Renal pelvis (tissue), 12 donors: ENCODE measurements at places on chromosomes 3 and 15.

DNA sequence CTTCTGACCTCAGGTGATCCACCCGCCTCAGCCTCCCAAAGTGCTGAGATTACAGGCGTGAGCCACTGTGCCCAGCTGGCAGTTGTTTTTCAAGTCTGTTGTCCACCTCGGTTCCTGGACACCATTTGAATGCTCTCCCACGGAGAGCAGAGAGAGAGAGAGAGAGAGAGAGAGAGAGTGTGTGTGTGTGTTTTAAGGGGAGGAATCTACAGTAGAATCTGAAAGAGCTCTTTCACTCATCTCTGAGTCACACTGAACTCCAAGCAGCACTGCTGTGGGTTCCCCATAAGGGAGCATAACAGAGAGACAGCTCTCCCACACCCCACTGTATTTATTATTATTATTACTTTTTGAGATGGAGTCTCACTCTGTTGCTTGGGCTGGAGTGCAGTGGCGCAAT is 156.6 kb downstream of the RPLP1 start:
- DNase-seq: no peak

DNA sequence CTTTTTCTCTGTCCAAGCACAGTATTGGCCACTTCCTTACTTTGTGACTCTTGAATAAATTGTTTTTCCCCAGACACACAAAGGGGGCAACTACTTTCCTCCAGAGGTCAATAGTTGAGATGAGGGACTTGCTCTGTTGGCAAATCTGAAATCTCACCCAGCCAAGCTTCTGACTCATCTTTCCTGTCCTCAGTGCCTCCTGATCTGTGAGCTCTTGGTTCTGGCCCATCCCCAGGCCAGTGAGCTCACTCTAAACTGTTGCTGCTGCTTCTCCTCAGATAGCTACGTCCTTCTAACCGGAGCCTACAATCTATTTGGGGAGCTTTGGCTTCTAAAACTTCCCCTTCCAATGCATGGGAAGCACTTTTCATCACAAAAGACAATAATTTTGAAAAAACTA is 50.0 kb upstream of the NMD3 start:
- no peak for DNase-seq

DNA sequence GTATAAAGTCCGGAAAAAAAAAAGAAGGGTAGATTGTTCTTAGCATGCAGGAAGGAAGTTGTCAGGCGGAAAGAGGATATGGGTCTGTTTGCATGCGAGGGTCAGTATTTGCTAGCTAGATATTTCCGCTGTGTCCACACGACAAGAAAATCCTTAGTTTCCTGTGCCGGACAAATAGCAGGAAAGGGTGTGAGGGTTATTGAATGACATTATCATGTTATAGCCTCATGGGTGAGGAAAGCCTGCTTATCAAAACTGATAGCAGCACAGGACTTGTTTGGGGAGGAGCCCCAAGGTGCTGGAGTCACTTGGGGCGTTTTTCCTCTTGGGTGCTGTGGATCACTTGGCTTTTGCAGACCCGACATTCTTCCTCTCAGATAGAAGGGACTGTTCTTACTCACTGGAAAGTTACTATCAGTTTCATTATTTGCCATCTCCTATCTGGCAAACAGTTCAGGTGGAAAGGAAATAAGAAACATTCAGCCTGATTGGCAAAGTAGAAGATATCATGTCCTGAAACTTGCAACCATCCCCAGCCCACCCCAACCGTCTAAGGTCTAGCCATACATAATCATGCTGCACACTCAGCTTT is 127.2 kb upstream of the DPH6 start:
- no peak for DNase-seq

DNA sequence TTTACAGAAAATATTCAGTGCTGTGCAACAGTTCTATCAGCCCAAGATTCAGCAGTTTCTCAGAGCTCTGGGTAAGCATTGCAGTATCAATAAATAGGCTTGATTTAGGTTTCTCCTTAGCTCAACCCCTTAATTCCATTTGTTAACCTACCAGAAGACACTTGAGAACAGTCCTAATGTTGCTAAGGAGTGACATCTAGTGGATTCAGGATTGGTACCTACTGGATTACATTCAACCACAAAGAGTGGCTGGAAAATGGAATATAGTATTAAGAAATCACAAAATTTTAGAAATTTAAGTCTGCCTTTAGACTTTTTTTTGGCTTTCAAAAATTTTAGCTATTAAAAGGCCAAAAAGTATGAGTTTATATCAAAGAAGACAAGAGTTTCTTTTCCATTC is 34.7 kb downstream of the POLG start:
- DNase-seq: no peak

DNA sequence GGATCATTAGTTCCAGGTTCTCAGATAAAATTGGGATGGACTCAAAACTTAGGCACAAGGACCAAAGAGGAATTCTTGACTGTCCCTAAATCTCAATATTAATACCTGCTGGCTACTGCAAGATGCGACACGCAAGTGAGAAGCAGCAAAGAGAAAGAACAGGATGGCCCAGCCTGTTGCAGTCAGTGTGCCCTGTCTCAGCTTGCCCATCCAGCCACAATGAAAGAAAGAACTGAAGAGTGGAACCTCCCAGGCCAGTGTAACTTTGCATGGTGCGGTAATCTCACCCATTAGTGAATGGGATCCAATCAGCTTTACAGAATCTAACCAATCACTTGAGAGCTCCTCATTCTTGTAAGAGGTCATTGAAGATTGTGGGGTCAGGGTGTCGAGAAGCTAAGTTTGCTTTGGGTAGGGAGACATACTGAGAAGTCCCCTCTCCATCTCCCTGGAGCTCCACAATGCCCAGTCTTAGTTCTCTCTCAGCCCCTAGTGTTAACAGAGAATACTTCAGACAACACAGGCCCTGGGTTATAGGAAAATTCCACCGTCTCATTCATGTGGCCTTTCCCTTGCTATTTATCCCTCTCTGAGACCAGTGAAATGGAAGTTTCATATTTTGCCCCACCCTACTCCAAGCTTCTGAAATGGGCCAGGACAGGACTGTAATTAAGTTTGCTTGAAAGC is 3.2 kb upstream of the SLC9A9 start:
- DNase-seq: no peak

DNA sequence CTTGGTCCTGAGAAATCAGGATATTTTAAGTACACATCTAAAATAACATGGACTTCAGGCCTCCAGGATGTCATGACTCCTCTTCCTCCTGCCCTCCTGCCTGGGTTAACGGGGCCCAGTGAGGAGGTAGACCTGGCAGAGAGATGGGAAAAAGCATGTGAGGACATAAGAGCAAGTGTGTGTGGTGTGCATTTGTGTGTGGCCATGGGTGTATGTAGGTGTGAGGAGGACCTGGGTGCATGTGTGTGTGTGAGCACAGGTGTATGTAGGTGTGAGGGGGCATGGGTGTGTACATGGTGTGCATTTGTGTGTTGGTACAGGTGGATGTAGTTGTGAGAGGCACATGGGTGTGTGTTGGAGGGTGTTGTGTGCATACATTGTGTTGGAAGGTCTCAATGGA is 105.4 kb downstream of the EPHB1 start:
- DNase-seq: no peak

GRCh38 chr3:11982341-11982941 is 21.7 kb upstream of the SYN2 start:
- DNase-seq: no peak

DNA sequence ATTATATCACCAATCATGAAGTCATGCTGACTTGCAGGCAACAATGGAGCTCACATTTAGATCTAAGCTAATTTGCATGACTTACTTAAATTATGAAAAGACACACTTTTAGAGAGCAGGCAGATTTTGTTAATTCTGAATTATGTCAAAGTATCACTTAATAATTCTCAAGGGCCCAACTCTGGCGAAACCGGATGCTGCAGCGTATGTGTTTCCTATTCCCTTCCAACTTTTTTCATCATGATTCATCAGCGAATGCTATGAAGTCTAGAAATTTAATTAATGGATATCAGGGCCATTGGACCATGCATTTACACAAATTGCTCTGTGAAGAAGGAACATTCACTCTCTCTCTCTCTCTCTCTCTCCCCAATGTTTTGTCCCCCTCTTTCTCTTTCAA is 63.5 kb upstream of the GOLGA8A start:
- no peak for DNase-seq

- no peak for DNase-seq
Observed at GRCh38 chr3:114508208-114508607, 214.4 kb downstream of the TIGIT start.

DNA sequence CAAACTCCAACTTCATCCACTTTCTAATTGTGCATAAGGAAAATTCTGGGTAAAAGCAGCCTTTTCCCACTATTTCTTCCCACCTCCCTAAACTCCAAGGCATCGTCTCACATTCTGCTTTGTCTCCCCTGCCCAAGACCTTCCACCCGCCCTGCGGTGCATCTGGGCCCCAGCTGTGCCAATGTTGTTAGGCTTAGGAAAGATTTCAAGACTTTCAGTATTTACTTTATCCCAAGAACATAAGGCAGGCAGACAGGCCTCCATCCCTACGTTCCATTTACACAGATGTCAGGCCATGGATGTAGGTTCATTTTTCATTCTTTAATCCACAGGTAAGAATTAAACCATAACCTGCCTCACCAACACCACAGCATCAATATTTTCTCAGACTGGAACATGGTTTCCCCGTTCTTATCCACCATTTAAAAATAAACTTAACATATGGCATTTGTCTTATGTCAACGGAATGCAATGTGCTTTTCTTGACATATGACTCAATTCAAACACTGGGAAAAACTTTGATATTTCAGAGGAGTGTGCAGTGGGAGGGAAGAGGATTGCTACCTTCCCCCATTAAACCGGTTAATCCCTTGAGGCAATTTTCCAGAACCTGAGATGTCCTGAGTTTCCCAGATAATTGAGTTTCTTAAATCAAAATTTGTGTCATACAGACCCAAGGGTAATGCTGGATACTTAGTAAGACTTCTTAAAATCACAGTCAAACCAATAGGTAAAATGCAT is 238.0 kb upstream of the LRIG1 start:
- DNase-seq: no peak

GRCh38 chr3:186185194-186185787 is 76.4 kb upstream of the ETV5 start:
- no peak for DNase-seq

GRCh38 chr3:55440104-55440708 is 46.9 kb downstream of the WNT5A start:
- DNase-seq: no peak

GRCh38 chr3:16511681-16512434 is 1.6 kb downstream of the RFTN1 start:
- no peak for DNase-seq

DNA sequence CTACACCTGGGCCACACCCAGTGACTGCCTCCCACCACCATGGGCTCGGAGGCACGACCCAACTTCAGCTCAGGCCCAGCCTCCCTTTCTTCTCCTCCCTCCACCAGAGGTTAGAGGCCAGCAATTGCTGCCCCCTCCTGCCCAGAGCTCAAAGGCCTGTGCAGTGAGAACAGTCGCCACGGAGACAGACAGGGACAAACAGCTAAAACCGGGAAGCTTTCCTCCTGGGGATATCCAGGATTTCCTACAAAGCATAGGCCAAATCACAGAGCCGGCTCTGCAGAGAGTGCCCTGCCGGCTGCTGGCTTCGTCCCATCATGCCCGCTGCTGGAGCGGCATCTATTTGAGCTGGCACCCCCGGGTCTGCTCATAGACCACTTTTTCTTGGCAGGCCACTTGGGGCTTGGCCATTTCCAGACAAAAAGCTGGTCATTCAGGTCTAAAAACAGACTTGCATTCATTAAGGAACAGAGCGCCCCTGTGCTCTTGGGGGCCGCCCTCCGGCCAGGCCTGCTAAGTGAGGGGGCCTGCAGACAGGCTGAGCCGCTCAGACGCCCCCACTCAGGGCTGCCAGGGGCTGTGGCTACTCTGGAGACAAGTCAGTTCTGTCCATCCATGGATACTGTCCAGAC is 17.5 kb downstream of the GRAMD2A start:
- no peak for DNase-seq

DNA sequence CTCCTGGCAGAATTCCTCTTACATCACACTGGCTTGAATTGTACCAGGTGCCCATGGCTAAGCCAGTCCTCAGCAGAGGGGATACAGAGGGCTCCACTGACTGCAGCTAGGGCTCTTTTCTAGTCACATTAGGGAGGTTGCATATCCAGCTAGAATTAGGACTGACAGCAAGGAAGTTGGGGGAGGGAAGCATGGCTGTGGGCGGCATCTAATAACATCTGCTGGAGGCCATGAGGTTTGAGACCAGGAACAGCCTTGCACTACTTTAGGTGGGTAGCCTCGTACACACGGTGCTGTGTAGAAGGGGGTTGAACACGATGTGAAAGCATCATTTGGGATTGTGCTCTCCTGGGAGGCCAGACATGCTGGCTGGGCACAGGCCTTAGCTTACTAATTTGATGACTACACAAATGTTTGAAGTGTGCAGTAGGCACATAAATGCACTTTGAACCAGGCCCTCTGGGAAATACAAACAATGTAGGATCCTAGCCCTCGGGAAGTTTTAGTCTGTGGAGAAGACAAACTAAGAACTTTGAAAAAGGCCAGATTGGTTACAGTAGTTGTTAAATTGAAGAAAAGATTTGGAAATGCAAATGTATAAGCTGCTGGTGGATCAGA is 30.2 kb downstream of the CHCHD6 start:
- no peak for DNase-seq

DNA sequence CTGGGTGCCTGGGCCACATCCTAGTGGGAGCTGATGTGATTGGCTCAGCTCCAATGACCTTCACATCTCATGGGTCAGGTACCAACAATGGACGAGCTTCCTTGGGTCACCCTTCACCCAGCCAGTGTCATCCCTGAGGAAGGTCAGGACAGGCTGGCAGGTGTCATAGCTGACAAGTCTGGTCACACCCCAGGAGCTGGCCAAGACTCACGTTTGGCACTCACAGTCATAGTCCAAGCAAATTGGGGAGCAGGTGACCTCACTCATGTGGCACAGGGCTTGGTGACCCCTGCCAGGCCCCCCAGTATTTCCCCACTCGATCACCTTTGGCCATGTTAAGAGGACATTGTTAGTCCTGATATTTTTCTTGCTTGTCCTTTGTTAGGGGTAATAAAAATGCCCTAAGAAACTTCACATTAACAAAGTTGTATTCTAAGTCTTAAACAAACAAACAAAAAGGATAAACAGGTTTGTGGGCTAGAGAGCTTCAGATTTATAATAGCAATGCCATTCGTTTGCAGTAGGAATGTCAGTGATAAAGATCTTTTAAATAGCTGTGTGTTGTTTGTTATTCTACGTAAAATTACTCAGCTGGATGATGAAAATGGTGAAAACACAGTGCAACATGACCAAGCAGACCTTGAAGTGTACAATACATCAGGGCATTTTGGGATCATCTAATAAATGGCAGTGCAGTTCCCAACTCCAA is 79.5 kb upstream of the POMGNT2 start:
- DNase-seq: no peak

DNA sequence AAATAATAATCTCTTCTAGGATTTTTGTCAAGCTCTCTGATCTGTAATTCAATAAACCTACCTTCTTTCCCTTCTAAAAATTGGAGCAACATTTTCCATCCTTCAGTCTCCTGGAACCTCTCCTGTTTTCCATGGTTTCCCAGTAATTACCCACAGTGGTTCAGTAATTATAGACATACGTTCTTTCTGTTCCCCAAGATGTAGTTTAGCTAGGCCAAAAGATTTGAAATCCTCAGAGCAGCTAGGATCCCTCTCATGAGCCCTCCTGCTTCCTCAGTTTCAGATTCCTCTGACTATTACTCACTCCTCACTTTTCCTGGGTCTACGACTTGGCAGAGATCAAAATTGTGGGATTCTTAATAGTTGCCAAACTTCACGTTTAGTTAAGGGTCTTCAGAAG is 76.9 kb upstream of the IGSF10 start:
- no peak for DNase-seq
